ENCODE measurements at places on chromosomes 2 and 18. TPM values are rescaled to one million over a fixed set of nuclear protein-coding genes. Genes with fewer than 3 reads are reported as not detected.

- no peak for DNase-seq
Measured at GRCh38 chr2:237859082-237859433, 365 bp upstream of the RAMP1 start.

DNA sequence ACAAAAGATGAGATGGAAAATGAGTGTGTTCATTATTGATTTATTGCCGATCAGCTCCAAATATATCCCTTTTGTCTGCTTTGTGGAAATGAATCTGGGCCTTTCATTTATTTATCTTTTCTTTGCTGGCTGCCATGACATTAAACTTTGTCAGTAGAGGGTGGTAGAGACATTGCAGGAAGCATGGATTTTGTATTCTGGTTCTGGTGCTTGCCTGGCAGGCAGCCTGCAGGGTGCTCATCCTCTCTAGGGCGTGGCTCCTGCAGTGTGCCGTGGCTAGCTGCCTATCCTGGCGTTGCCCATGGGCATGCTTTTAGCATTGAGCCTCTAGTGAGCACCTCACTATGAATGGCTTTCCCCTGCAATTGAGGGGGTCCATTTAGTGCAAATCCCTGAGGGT is 593.1 kb downstream of the RNF144A start:
- DNase-seq: no peak

- DNase-seq: peak; percentile 55
Measured at GRCh38 chr2:238425979-238426567, 654 bp upstream of the ASB1 start.

- no peak for DNase-seq
Measured at GRCh38 chr2:152611458-152612231, 105.6 kb downstream of the PRPF40A start.

DNA sequence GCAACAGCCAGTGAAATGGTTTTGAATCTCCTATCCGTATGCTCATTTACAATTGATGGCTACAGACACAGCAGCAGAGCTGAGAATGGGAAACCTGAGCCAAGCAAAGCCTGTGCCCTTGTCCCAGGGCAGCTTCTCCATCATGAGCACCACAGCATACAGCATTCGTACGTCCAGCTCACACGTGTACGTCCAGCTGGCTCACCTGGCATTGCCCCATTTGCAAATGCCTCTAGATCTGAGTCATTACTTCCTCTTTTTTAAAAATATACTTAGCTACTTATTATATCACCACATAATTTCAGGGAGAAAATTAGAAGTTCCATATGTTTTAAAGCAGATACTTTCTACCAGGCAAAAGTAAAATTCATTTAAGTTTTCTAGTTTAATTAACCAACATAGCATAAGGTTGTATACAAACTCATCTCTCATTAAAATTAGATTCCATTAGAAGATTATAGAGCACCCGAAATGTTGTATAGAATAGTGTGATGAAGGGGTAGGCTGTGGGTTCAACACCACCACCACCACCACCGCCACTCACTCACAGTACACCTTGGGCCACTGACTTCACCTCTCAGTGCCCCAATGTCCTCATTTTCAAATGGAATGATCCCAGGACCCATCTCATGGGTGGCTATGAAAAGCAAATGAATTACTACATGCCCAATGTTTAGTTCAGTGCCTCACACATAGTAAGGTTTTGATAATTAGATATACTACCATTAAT is 31.4 kb upstream of the TMEM177 start:
- DNase-seq: no peak

- DNase-seq: peak; percentile 35
Measured at GRCh38 chr18:50401888-50402287, 27.0 kb downstream of the SKA1 start.

DNA sequence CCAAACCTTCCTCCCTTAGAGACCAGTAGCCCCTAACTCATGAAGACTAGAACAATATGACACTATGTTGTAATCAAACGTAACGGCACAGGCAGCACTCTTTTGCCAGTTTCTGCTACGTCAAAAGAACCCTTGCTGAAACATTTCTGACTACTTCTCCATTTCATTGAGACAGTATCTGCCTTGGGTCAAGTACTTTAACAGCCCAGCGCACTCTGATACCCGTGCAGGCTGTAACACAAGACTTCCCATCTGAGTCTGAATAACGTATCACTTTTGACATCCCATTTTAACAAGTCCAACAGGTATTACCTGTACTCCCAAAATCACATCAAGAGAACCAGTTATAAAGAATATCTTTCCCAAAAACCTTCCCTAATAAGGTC is 38.4 kb downstream of the TBC1D8 start:
- no peak for DNase-seq

- no peak for DNase-seq
Measured at GRCh38 chr2:81901017-81901416, 1596.5 kb upstream of the LRRTM1 start.

- DNase-seq: no peak
Measured at GRCh38 chr18:7946734-7947377, 379.7 kb downstream of the PTPRM start.

- DNase-seq: no peak
Measured at GRCh38 chr2:238722181-238722580, 125.7 kb upstream of the TWIST2 start.

The CETN1 gene
- total RNA-seq: not detected

The ZNF396 gene
- 2.8 TPM for total RNA-seq

The TLK1 gene
- total RNA-seq: 89.9 TPM

Data from activated naive CD8-positive, alpha-beta T cell treated with anti-CD3 and anti-CD28 coated beads, Interleukin-2, amount 10 ng/mL, durations not matched to agents 7 days and 5 days (primary cell).